ENCODE measurements at places on chromosomes 7 and 10.

GRCh38 chr7:99379043-99379577 is 4.6 kb downstream of the ARPC1B start:
- H3K4me1 ChIP-seq, result peaks cover 56% of the 10 kb centered on the region
- H3K4me3 ChIP-seq, result peak overlapping the region; percentile 77
- H3K27me3 ChIP-seq, result no peaks in the 10 kb centered on the region
- H3K27ac ChIP-seq, result peak overlapping the region; percentile 92
- H3K36me3 ChIP-seq, result peaks cover 49% of the 10 kb centered on the region

GRCh38 chr7:114934713-114935112 is 12.8 kb downstream of the MDFIC start:
- no peak for DNase-seq
- H3K4me1 ChIP-seq, result peaks cover 52% of the 10 kb centered on the region
- no peaks in the 10 kb centered on the region for H3K27me3 ChIP-seq
- no peak overlapping the region for H3K27ac ChIP-seq

DNA sequence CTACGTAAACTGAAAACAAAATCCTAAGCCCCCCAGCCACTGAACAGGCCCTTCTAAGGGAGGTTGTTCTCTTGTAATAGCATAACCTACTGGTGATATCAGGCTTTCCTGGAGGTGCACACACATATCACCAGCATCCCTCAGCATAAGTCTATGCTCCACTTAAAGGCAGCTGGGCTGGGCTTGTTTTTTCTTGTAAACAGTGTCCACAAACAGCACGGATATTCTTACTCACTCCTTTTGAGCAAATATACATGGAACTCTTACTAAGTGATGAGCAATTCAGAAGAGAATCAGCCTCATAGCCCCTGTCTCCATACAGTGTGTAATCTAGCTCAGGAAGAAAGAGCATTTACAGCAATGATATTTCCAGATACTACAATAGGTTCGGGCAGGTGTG is 2.4 kb downstream of the LRIT1 start:
- no peak overlapping the region for H3K4me3 ChIP-seq
- H3K27ac ChIP-seq, result no peak overlapping the region
- H3K36me3 ChIP-seq, result no peaks in the 10 kb centered on the region
- peaks cover 15% of the 10 kb centered on the region for H3K27me3 ChIP-seq
- no peak for DNase-seq

- H3K27me3 ChIP-seq, result no peaks in the 10 kb centered on the region
- H3K36me3 ChIP-seq, result no peaks in the 10 kb centered on the region
- H3K4me1 ChIP-seq, result peaks cover 11% of the 10 kb centered on the region
- no peak for DNase-seq
Measured at GRCh38 chr7:134695321-134695860, 48.7 kb downstream of the BPGM start.

GRCh38 chr7:70042533-70042932 is 444.3 kb downstream of the AUTS2 start:
- H3K4me1 ChIP-seq, result no peaks in the 10 kb centered on the region
- no peaks in the 10 kb centered on the region for H3K36me3 ChIP-seq
- no peak for DNase-seq
- no peak overlapping the region for H3K27ac ChIP-seq
